ENCODE measurements at places on chromosomes 1 and 21. TPM values are rescaled to one million over a fixed set of nuclear protein-coding genes. Genes with fewer than 3 reads are reported as not detected.

Gene RORC
- polyA plus RNA-seq: 57.8 TPM

Gene OR6N1
- not detected for polyA plus RNA-seq

Gene LENEP
- not detected for polyA plus RNA-seq

Gene FNDC5
- 0.77 TPM for polyA plus RNA-seq

Gene WNT3A
- not detected for polyA plus RNA-seq

Gene MAP1LC3C
- 5.7 TPM for polyA plus RNA-seq

Gene TRIM58
- 0.10 TPM for polyA plus RNA-seq

Gene CD164L2
- 0.61 TPM for polyA plus RNA-seq

Gene FCGR3A
- 6.2 TPM for polyA plus RNA-seq

Gene LRRC38
- not detected for polyA plus RNA-seq

Gene FUCA1
- 14.5 TPM for polyA plus RNA-seq

Gene VSIG8
- polyA plus RNA-seq: 0.03 TPM

Gene NES
- polyA plus RNA-seq: 38.3 TPM

Gene LCE3E
- polyA plus RNA-seq: not detected

Gene FCMR
- 5.7 TPM for polyA plus RNA-seq

Gene CYP4A22
- polyA plus RNA-seq: not detected

Gene RNU1-2
- polyA plus RNA-seq: not detected

Gene SNRPE
- polyA plus RNA-seq: 85.9 TPM

Gene AMPD1
- not detected for polyA plus RNA-seq

Gene KIRREL1
- 19.7 TPM for polyA plus RNA-seq

Gene RTCA
- polyA plus RNA-seq: 24.2 TPM

Gene UCHL5
- 15.0 TPM for polyA plus RNA-seq

Gene CA6
- polyA plus RNA-seq: 0.04 TPM

Measured in adipose tissue (tissue), 3 donors.